ENCODE measurements at places on chromosomes 6 and 20.
A peak's percentile ranks its signal among the peaks of the same experiment; 100 is the strongest.

GRCh38 chr20:58374906-58375758, 13.9 kb upstream of the VAPB start:
- DNase-seq, result no peak

DNA sequence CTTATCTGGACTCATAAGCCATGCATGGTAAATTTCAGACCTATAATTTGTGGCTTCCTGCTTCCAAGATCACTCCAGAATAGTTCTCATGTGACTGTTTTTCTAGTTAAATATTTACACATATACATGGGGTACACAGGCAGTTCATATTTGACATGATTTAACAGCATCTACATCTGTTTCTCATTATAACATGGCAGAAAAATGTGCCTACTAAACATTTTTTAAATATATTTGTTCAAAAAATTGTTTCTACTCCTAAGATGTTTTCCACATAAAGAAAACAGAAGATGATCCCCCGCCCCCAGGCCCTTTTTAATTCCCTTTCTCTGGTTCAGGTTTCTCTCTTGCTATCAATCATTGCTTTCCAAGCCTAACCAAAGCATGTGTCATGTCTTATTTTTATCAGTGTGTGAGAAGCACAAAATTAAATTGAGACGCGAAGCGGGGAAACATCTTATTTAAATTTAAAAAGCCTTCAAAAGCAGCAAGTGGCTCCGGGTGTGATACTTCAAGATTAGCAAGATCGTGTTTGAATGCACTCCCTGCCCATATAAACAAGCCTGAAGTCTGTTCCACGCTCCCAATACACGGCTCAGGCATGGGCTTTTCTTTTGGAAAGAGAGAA, 37.3 kb downstream of the IPCEF1 start:
- no peak for DNase-seq

DNA sequence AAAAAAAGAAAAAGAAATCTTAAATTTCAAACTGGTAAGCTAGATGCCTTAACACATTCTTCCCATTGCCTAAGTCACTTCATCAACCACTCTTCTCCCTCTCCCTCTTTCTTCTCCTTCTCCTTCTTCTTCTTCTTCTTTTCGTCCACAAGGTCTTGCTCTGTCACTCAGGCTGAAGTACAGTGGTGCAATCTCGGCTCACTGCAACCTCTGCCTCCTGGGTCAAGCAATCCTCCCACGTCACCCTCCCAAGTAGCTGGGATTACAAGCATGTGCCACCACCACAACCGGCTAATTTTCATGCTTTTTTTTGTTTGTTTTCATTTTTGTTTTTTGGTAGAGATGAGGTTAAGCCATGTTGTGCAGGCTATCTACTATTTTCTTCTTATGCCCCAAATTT, 60.2 kb downstream of the GPR63 start:
- no peak for DNase-seq

- DNase-seq, result no peak
These were observed 11.4 kb downstream of the SLC2A4RG start for GRCh38 chr20:63750807-63751470.

GRCh38 chr6:122063076-122063475, 336.4 kb upstream of the HSF2 start:
- DNase-seq, result no peak

- no peak for DNase-seq
These were observed 175.3 kb upstream of the RIN2 start for GRCh38 chr20:19582782-19583181.

- no peak for DNase-seq
These were observed 608.4 kb upstream of the SYNCRIP start for GRCh38 chr6:86251106-86251505.

DNA sequence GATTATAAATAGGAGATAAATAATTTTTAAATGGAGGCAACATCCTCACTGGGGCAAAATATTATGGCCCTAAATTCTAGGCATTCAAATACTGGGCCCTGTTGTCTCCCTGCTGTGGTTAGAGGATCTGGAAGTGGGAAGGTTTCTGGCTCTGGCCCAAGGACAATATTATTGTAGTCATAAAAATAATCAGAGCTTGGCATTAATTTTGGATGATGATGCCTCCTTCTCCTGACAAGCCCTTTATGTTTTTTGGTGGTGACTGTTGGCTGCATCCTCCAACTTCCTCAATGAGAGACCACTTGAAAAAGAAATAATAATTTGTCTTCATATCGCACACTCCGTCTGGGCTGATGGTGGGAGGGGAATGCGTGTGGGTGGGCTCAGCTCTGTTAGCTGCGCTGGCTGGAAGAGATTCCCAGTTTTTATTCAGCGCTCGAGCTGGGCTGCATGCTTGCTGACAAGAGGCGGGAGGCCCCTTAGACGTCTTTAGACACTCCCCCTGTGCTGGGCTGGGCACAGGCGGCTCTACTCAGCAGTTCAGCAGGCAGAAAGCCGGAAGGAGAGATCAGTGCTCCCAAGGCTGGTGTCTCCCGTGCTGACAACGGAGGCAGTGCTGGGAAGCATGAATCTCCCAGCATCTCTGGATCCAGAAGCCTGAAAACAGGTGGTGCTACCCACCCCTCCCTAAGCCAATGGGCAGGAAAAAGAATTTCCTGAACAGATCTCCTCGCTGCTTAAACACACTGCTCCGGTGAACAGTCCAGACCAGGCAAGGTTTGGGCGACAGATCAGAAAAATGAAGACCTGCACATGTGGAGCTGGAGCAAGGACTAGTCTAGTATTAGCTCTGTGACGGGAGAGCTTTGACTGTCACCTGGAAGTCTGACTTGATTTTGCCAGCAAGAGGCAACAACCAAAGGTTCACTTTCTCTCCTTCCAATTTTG, 97.7 kb downstream of the SYCP2 start:
- peak; percentile 43 for DNase-seq

DNA sequence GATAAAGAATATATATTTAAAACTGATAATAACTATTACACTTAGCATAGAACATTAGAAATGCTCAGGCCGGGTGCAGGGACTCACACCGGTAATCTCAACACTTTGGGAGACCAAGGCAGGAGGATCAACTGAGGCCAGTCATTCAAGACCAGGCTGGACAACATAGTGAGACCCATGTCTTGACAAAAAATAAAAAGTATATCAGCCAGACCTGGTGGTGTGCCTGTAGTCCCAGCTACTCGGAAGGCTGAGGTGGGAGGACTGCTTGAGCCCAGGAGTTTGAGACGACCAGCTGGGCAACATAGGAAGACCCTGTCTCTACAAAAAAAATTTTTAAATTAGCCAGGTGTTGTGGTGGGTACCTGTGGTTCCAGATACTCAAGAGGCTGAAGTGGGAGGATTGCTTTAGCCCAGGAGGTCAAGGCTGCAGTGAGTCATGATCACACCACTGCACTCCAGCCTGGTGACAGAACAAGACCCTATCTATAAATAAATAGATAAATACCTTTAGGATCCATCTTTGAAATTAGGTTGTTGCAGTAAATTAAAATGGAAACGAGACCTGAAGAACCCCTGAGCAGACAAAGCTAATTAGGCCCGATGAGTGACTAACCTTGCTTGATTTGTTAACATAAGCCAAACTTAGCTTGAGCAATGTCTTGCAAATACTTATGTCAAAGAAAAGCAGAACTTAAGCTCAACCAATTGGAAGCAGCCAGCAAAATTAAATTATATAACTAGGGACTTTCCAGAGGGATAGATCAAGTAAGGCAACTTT, 75.8 kb upstream of the E2F3 start:
- DNase-seq, result no peak

DNA sequence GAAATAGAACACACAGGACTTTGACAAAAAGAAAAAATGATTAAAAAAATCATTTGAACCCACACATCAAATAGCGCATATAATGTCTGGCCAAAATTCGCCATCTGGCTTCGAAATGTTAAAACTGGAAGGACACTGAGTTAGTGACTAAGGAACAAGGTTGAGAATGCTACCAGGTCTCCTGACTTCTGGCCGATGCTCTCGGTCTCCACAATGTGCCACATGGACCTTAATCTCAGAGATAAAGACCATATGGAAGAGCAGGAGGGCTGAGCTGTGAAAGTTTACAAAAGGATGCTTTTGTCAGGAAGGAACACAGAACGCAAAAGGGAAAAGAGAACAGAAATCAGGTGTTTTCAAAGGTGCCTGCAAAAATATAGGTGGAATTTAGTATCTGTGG, 54.7 kb downstream of the FAXC start:
- no peak for DNase-seq

GRCh38 chr20:13159889-13160288, 61.2 kb upstream of the ISM1 start:
- no peak for DNase-seq

DNA sequence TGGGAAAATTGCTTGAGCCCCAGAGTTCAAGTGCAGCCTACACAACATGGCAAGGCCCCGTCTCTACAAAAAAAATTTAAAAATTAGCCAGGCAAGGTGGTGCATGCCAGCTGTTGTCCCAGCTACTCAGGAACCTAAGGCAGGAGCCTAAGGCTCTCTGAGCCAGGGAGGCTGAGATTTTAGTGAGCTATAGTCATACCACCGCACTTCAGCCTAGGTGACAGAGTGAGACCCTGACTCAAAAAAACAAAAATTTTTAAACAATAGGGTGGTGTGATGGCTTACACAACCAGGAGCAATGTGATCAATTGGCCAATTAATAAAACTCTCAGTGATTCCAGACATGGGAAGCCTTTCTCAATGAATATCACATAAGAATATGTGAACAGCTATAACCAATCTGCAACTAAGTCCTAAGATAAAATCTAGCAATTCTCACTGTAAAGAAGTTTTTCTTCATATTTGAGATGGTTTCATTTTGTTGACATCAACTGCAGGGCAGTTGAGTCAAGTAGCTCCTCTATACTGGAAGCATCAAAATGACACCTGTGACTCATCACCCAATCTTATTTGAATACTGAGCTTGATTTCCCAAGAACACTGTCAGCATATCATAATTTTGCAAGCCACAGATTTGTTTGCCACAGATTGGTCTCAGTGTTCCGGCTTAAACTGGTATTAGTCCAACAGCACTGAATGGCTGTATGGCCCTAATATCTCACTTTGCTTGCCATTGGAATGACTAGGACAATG, 169.0 kb upstream of the GJE1 start:
- DNase-seq, result no peak

GRCh38 chr6:108156180-108156937, 9.5 kb upstream of the NR2E1 start:
- DNase-seq, result no peak

DNA sequence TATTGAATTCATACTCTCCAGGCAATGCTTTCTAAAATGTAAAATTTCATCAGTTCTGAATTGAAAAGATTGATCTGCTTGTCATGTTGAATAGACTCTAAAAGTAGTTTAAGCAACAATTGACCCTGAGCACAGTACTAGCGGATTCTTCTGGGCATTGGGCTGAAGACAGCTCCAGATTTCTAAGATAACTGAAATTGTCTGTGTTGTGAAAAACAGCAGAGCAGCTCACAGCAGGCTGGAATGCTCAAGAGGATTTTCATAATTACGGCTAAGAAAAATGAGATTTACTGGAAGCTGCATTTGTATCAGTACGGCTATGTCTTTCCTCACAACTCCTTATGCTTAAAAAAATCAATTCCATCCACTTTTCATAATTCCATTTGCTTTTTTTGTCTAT, 373.7 kb downstream of the HACE1 start:
- no peak for DNase-seq

- DNase-seq, result no peak
These were observed 47.0 kb upstream of the PRND start for GRCh38 chr20:4674672-4675071.

DNA sequence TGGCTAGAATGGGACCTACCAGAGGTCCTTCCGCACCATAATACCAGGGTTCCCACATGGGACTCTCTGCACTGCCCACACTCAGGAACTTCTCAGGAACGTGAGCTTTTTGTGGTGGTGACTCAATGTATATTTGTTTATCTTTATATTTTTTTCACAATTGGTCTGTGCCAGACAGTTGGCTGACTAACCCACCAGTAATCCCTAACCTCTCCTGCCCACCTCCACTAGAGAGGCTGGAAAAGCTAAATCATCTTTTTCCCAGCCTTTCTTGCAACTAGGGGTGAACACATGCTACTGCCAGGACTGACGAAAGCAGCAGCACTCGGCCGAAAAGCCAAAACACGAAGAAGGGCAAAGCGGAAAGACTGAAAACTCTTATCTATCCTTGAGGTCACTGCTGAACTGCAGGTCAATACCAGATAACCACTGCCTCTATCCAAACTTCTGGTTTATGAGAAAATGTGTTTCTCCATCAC, 112.9 kb downstream of the TRERF1 start:
- DNase-seq, result no peak

DNA sequence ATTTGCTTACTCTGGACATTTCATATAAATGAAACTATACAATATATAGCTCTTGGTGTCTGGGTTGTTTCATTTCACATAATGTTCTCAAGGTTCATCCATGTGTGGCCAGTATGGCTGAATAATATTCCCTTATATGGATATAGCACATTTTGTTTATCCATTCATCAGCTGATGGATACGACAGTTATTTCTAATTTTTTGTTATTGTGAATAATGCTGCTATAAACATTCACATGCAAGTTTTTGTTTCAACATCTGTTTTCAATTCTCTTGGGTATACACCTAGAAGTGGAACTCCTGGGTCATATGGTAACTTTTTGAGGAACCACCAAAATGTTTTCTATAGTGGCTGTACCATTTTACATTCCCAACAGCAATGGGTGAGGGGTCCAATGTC, 101.1 kb downstream of the CDK19 start:
- DNase-seq, result no peak

DNA sequence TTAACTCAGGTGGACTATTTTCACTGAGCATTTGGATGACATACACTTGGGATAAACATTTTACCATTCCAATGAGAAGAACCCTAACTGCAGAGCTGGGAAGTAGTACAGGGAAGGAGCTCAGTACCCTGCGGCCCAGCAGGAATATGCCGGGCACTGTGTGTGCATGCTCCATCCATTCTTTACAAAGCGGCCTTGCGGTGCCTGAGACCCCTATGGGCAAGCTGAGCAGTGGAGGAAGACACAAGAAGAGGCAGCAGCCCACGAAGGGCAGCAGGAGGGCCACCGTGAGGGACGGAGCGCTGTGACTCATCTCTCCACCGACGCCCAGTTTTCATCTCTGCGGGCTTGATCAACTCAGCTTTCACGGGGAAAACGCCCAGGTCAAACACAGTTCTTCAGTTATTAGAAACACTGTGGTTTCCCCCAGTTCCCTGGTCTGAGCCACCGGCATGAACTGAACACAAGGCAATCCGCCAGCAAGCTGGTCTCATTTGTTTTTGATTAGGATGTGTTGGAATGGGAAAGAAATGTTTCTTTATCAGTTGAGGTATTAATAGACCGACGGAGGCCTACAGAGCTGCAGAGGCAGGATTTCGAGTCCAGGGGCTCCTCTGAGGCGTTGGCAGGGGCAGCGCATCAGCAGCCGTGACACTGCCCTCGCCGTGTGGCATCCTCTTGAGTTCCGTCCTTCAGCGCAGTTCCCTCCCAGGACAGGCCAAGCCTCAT, 44.9 kb downstream of the IRF4 start:
- DNase-seq, result no peak

DNA sequence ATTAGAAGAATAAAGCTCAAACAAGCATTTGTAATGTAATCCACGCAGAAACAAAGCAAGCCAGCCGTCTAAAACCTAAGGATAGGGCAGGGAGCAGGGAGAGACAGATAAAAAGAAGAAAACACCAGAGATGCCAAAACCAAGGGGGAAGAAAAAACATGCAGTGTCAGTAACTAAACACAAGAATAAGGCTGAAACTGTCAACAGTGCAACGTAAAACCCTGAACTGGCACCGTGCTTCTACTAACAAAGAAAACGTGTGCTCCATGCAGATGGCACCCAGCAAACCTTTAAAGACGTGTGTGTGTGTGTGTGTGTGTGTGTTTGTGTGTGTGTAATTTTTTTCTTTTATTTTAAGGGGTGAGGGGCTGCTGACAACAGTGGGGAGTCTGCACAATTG, 88.4 kb upstream of the TAB2 start:
- DNase-seq, result no peak

- DNase-seq, result no peak
These were observed 94.2 kb upstream of the EXOC2 start for GRCh38 chr6:786946-787763.
